ENCODE measurements at places on chromosomes 4 and X.

DNA sequence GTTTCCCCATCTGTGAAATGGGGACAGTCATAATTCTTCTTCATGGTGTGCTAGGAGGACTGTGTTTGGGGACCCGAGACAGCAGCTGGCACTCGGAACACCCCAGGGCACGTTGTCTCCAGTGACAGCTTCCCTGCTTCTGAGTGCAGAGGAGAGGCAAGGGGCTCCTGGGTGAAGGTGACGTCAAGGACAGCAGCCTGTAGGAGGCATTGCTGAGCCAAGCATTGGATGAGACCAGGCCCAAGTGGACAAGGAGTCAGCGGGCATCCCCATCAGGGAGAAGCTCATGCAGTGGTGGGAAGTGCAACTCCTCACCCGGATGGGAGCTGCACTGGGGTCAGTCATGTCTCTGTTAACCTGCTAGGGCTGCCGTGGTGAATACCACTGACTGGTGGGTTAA, 46.1 kb downstream of the EVC start:
- no peak for DNase-seq

GRCh38 chr4:74473155-74473811, 28.3 kb downstream of the AREG start:
- DNase-seq = no peak

DNA sequence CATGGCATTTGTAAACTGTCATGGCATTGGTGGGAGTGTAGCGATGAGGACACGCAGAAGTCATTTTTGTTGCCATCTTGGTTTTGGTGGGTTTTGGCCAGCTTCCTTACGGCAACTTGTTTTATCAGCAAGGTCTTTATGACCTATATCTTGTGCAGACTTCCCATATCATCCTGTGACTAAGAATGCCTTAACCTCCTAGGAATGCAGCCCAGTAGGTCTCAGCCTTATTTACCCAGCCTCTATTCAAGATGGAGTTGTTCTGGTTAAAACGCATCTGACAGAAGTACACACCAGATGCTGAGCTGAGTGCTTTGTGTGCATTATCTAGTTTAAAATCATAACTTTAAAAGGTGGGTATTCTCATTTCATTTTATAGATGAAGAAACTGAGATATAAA, 268.8 kb upstream of the GALNT7 start:
- no peak for DNase-seq

GRCh38 chr4:112647785-112648184, 10.8 kb downstream of the LARP7 start:
- DNase-seq = no peak

- no peak for DNase-seq
Measured at GRCh38 chrX:633985-634958, 3.7 kb downstream of the SHOX start.

- DNase-seq = no peak
Measured at GRCh38 chr4:14152834-14153519, 525.5 kb upstream of the BOD1L1 start.

DNA sequence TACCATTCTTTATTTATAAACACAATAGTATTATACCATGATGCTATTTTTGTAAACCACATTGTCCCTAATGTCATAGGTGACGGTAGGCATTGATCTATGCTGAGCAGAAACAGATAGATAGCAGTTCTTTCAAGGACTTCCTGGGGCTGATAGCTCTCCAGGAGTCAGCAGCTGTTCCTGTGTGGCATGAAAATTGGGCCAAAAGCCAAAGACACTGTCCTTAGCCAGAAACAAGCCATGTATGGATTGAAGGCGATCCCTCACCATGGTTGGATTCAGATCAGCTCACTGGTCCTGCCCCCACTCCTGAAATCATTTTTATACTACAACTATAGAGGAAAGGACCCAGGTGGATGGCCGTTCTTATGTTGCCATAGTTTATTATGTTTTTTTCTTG, 53.6 kb downstream of the DDX60 start:
- peak; percentile 78 for DNase-seq

DNA sequence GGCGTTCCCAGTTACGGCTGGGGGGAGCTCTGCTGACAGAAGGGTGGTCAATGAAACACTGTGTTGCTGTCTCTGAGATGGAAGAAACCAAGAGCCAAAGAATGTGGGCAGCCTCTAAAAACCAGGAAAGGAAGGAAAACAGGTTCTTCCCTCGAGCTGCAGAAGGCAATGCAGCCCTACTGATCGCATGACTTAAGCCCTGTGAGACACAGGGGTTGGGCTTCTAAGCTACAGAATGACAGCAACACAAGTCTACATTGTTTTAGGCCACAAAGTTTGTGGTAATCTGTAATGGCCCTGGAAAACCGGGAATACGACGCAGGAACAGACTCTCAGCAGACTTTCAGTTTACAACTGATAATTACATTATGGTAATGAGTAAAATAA, 38.2 kb upstream of the MTNR1A start:
- no peak for DNase-seq

GRCh38 chr4:37873386-37873785, 17.5 kb upstream of the TBC1D1 start:
- peak; percentile 7 for DNase-seq

DNA sequence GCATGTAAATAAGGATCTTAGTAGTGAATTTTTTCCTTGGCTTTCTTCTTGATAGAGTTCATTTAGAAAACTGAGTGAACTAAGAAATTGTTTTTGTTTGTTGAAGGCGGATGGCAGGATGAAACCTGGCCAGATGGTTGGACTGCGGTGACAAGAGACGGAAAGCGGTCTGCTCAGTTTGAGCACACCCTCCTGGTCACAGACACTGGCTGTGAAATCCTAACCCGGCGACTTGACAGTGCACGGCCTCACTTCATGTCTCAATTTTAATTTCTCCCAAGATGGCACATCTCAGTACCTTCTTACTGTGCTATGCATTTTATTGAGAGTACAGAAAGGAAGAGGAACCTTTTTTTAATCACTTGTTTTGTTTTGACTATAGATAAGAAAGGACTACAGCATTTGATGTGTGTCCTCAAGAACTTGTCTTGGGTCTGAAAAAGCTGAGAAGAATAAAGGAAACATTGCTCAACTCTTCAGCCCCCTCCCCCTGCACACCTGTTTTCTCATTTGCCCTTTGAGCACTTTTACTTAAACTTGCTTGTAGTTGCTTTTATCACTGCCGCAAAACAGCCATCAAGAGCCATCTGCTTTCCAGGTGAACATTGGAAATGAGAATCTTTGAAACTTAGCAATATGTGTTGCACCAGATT, 27.4 kb downstream of the ADH5 start:
- DNase-seq = no peak

DNA sequence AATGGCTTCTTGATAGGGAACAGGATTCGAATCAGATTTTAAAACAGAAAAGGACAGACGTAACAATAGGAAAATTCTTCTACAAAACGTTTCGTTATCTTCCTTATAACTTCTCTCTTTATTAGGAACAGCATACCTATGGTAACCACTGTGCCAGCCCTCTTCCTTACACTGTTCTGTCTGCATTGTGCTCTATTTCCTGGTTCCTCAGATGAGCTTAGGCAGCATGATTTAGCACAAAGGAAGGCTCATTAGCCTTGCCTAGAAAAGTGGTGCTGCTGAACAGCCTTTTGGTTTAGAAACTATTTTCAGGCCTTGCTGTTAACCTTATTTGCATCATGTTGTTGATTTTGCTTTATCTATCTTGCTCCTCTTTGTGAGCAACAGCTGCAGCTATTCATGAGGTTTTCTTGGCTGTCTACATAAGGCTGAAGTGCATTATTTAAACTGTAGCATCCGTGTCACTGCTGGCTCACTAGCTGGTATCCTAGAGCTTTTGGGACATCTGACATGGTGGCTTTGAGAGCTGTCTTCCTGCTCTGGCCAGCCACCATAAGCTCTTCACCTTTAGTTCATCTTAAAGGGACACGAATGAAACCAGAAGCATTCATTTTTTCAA, 69.9 kb upstream of the NRK start:
- DNase-seq = no peak

DNA sequence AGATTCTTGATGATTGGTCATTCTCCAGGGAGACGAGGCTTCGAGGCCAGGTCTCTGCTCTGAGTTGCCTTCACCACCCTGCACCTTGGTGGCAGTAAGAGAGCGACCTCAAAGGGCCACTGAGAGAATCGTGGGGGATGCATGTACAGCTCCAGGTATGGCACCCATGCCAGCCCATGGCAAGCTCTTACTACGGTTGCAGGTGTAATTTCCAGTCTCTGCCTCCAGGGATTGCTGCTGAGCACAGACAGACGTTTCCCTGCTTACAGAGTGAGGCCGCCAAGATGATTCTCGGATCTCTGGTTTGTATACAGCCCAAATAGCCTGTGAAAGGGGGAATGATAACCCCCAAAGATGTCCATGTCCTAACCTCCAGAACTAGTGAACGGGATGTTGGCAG, 16.3 kb upstream of the DRD5 start:
- peak; percentile 2 for DNase-seq

GRCh38 chr4:16582526-16582925, 315.9 kb downstream of the LDB2 start:
- DNase-seq = peak; percentile 11

- no peak for DNase-seq
Measured at GRCh38 chr4:65175585-65175984, 494.7 kb downstream of the EPHA5 start.

DNA sequence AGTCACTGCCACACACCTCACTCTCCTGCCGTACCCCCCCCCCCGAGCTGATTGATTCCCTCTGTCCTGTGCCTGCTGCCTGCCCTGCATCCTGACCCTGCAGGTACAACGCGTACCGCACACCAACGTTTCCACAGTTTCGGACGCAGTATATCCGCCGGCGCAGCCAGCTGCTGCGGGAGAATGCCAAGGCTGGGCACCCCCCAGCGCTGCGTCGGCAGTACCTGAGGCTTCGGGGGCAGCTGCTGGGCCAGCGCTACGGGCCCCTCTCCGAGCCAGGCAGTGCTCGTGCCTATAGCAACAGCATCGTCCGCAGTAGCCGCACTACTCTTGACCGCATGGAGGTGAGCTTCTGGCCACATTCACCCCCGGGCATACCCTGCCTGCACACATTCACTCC, 1.3 kb downstream of the WDR13 start:
- no peak for DNase-seq

DNA sequence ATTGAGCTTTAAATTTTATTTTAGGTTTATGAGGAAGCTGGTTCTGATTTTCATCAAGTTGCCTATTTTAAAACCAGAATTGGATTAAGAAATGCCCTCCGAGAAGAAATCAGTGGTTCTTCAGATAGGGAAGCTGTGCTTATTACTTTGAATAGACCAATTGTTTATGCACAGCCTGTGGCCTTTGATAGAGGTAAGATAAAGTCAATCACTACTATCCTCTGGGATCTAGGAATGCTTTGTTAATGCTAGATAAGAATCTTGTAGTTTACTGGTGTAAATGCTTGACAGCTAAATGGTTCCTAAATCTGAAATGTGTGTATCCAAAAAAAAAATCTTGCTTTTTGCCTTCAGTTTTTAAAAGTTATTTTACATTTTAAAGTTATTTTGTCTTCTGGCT, 73.0 kb upstream of the ADAD1 start:
- no peak for DNase-seq

DNA sequence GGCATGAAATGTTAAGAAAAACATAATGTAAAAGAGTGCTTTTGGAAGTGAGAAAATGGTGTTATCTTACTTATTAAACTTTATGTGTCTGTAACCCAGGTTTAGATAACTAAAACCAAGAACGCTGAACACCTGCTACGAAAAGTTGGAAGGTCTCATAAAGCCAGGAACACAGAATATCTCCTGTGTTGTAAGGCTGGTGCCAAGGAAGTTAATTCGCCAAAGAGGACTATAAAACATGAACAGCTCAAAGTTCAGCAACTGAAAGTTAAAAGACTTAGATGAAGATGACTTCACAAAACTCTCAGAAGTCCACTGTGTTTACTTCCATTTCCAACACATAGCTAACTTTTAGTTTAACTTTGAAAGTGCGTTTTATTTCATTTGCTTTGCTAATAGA, 54.3 kb downstream of the GPRIN3 start:
- DNase-seq = no peak

DNA sequence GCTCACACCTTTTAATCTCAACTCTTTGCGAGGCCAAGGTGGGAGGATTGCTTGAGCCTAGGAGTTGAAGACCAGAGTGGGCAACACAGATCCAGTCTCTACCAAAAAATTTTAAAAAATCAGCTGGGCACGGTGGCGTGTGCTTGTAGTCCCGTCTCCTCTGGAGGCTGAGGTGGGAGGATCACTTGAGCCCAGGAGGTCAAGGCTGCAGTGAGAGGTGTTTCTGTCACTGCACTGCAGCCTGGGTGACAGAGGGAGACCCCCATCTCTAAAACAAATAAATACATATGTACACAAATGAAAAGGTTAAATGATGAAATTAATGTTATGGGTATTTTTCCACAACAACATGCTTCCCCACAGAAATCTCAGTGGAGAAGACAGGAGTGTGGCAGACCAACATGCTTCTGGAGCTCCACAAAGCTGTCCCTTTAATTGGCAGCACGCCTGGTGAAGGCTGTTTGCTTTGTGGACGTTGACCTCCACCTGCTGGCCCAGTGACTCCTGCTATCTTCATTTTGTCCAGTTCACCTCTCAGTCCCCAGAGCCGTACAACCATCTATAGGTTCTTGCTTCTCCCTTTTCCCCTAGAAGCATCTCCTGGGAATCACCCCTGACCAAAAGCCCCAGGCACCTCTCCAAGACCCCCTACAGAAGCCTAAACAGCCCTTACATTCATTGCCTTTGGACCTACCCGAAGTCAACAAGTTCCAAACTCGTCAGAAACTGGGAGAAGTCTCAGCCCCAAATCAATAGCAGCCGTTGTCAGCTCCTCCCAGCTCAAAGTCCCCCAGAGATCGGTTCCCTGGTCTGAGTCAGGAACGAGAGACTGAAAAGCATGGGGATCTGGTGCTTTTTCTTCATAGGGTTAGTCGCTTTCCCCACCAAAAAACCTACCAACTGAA, 36.4 kb upstream of the CD99 start:
- DNase-seq = no peak

DNA sequence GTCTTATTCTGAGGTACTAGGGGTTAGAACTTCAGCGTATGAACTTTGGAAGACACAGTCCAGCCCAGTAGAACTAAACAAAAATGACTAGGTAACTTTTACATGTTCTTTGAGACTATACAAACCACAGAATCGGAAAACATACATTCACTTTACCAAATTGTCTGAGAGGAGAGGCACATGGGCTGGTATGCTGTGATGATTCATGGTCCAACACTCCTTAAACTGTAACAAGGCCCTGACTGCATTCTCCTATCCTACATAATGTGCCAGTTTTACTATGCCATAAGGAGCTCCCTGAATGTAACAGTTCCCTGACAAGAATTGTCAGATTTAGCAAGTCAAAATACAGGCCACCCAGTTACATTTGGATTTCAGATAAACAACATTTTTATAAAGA, 640.0 kb downstream of the RAB28 start:
- no peak for DNase-seq
